ENCODE measurements at places on chromosomes 5 and 9.

GRCh38 chr5:118478852-118479251 is 509.5 kb downstream of the DTWD2 start:
- DNase-seq: no peak

DNA sequence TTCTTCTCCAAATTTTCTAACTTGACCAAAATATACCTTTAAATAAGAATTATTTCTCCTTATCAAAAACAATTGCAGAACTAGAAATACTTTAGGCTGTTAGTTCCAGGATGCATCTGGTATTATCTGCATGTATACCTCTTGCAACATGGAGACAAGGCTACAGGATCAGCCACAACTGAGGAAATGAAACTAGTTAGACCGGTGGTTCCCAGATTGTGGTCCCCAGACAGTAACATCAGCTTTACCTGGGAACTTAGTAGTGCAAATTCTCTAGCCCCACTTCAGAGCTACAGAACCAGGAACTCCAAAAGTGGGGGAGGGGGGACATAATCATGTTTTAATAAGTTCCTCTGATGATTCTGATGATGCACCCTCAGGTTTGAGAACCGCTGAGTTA is 61.6 kb upstream of the C9orf72 start:
- no peak for DNase-seq

- no peak for DNase-seq
Measured at GRCh38 chr9:34656992-34657391, 5.0 kb downstream of the IL11RA start.

DNA sequence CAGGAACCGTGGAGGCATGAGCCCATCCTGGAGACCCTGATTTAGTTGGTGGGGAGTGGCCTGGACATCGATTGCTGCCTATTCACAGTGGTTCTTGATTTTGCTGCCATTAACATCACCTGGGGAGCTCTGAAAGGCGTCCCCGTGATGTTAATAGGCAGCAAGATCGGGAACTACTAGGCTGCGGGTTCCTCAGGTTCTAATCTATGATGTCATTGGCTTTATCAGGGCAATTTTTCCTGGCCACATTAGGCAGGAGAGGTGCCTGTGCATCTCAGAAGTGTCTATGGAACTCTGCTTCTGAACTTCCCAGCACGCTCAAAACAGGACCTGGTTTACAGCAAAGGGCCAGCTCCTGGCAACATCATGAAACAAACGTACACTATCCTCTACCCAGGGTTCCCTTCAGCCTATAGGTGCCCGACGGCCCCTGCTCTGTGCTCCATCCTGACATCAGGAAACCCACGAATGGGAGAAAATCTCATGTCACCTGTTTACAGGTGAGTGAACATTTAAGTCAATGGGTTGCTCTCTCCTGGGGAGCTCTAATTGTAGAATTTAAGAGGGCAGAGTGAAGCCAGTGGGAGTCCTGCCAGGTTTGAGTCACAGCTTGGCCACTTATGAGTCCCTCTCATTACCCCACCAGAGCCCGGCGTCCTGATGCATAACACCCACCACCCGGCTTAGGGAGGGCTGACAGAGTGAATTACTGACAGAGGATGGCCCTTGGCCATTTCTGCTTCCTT is 49.4 kb downstream of the ROPN1L start:
- DNase-seq: no peak

GRCh38 chr5:133236976-133237375 is 185.2 kb downstream of the HSPA4 start:
- no peak for DNase-seq

Data from AG09319 (cell line).